PC-9 (cell line): ENCODE measurements at places on chromosomes 3 and 15. TPM values are rescaled to one million over a fixed set of nuclear protein-coding genes. Genes with fewer than 3 reads are reported as not detected.

DNA sequence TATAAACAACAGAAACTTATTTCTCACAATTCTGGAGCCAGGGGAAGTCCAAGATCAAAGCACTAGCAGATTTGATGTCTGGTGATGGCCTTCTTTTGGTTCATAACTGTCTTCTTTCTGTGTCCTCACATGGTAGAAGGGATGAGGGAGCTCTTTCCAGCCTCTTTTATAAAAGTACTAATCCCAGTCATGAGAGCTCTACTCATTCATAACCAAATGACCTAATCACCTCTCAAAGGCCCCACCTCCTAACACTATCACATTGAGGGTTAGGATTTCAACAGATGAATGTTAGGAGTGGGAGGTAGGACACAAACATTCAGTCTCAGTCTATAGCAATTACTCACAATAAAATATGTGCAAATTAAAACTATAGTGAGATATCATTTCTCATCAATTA lies 50.1 kb upstream of the UBE2E2 start:
- no peak overlapping the region for H3K4me3 ChIP-seq
- H3K36me3 ChIP-seq: no peaks in the 10 kb centered on the region
- no peak overlapping the region for H3K27ac ChIP-seq

The WDR93 gene
- 1.1 and 1.8 TPM in 2 replicates for total RNA-seq

DNA sequence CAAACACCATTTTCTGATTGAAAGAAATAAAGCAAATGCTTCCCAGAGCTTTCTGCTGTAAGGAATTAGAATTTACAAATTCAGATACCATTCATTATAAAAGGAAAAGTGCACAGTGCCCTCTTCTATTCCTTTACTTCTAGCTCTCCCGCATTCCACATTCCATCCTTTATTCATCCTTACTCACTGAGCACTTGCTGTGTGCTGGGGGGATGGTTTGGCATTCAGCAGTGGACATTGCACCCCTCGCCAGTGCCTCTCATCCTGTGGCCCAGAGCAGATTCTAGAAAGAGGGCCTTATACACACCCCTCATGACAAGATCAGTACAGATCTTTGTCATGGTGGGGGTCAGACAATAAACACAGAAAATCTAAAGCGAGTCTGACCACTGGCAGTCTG lies 73.0 kb downstream of the MGLL start:
- H3K4me1 ChIP-seq: peaks cover 73% of the 10 kb centered on the region
- H3K4me3 ChIP-seq: no peak overlapping the region
- peak overlapping the region; percentile 91 for H3K27ac ChIP-seq
- no peaks in the 10 kb centered on the region for H3K36me3 ChIP-seq
- no peaks in the 10 kb centered on the region for H3K27me3 ChIP-seq
- no peak for DNase-seq

The COL6A5 gene
- total RNA-seq: not detected in 2 replicates

The IGSF10 gene
- total RNA-seq: 0.25 and 0.55 TPM in 2 replicates

GRCh38 chr3:42216302-42216701 lies 49.7 kb downstream of the CCK start:
- H3K36me3 ChIP-seq: no peaks in the 10 kb centered on the region
- no peaks in the 10 kb centered on the region for H3K27me3 ChIP-seq
- DNase-seq: no peak
- no peak overlapping the region for H3K27ac ChIP-seq

The WDR49 gene
- total RNA-seq: 0.28 TPM in 1 of 2 replicates, not detected in the other

DNA sequence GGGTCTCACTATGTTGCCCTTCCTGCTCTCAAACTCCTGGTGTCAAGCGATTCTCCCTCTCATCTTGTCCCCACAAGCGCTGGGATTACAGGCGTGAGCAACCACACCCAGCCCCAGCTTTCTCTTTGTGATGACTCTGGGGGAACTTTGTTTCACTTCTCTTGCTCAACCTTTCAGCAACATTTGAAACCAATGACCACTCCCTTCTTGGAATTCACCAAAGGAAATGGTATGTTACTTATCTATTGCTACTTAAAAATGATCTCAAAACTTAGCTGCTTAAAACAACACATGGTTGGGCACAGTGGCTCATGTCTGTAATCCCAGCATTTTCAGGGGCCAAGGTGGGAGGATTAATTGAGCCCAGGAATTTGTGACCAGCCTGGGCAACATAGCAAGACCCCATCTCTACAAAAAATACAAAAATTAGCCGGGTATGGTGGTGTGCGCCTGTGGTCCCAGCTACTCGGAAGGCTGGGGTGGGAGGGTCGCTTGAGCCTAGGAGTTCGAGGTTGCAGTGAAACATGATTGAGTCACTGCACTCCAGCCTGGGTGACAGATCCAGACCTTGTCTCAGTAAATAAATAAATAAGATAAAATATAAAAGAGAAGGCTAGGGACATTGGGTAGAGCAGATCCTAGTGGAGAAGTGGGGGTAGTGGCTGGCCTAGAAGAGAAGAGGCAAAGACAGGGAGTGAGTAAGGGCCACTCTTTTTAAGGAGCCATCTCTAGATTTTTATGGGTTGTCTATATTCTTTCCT lies 10.3 kb upstream of the COPG1 start:
- no peaks in the 10 kb centered on the region for H3K36me3 ChIP-seq
- peak; percentile 47 for DNase-seq
- H3K27ac ChIP-seq: peak overlapping the region; percentile 63
- peaks cover 27% of the 10 kb centered on the region for H3K4me1 ChIP-seq
- no peak overlapping the region for H3K4me3 ChIP-seq

The THPO gene
- total RNA-seq: not detected in 2 replicates

The HIGD2B gene
- total RNA-seq: 0.35 TPM in 1 of 2 replicates, not detected in the other

DNA sequence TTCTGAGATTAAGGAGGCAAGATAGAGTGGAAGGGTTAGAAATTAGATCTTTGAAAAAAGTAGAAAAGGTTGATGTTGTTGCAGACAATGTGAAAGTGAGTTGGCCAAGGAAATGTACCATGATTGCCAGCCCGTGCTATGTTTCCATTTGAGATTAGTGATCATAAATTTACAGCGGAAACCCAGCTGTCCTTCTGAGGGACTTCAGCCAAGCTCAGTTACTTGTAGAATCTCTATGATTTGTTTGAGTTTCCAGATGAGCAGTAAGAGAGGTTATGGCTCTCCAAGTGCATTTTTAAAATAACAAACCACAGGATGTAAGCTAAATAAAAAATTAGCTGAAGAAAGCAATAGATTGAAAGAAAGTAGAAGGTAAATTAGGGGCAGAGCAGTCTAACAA lies 54.2 kb upstream of the RBMS3 start:
- H3K4me1 ChIP-seq: no peaks in the 10 kb centered on the region
- H3K27ac ChIP-seq: no peak overlapping the region
- H3K4me3 ChIP-seq: no peak overlapping the region
- DNase-seq: no peak
- no peaks in the 10 kb centered on the region for H3K27me3 ChIP-seq
- H3K36me3 ChIP-seq: no peaks in the 10 kb centered on the region

The GOLGA8M gene
- total RNA-seq: not detected in 2 replicates

DNA sequence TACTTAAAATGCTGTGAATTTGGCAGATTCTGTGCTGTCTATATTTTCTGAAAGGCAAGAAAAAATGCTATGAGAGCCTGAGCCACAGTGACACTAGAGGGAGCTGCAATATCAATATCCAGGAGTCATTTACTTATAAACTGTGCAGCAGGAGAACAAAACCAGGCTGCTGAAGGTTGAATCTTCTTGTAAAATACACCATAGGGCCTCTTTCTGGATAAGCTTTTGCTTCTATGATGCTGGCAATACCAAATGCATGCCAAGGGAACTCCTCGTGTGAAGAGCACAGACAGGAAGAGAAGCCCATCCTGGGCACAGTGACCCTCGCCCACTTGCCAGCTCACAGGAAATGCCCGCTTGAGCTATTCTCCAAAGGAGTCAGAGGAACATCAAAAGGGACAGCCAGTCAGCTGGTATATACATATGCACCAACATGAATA lies 48.0 kb upstream of the TSPAN3 start:
- H3K4me3 ChIP-seq: no peak overlapping the region
- DNase-seq: no peak
- no peak overlapping the region for H3K27ac ChIP-seq
- no peaks in the 10 kb centered on the region for H3K36me3 ChIP-seq
- H3K4me1 ChIP-seq: no peaks in the 10 kb centered on the region

- no peak for DNase-seq
- H3K4me3 ChIP-seq: no peak overlapping the region
- H3K27ac ChIP-seq: no peak overlapping the region
- H3K4me1 ChIP-seq: peaks cover 6% of the 10 kb centered on the region
- no peaks in the 10 kb centered on the region for H3K27me3 ChIP-seq
- H3K36me3 ChIP-seq: no peaks in the 10 kb centered on the region
These were observed 22.7 kb upstream of the IREB2 start for GRCh38 chr15:78415284-78415683.

The PLIN1 gene
- total RNA-seq: 1.0 and 1.3 TPM in 2 replicates

The ITGA11 gene
- 0.18 and 0.70 TPM in 2 replicates for total RNA-seq

DNA sequence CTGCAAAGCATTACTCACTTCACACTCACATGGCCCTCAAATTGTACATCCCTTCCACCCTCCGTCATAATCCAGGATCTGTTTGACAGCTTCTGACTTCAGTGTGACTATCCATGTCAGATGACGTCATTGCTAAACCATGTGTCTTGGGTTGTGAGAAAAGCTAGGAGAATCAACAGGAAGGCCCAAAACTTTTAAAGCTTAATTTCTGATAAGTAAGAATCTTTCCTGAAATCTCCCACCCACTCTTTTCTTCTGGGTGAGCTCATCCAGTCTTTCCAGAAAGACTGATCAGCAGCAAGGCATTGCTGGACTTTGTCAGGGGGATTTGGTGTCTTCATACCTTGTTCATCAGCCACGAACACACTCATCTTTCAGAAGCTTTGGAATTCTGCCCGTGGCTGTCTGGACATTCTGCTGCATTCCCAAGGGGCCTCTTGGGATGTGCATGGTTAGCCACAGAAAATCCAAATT lies 11.5 kb upstream of the LMCD1 start:
- H3K27ac ChIP-seq: no peak overlapping the region
- no peak overlapping the region for H3K4me3 ChIP-seq
- H3K36me3 ChIP-seq: no peaks in the 10 kb centered on the region
- peaks cover 16% of the 10 kb centered on the region for H3K4me1 ChIP-seq

The SOX14 gene
- total RNA-seq: not detected in 2 replicates

DNA sequence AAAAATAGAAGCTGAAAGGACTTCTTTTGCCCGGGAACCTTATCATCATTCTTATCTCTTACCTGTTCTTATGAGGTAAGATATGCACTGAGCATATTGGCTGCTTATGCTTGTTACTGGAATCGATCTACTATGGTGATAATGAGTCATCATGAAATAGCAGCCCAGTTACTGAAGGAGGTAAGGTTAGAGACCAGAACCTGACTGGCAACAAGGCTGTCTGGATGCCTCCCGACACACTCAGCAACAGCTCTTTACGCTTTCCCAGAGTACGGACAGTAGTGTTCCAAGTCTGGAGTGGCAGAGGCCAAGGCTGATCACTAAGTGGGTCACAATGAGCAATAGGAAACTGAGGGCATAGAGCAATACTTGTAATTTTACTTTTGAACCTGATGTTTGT lies 314.1 kb downstream of the NLGN1 start:
- no peaks in the 10 kb centered on the region for H3K27me3 ChIP-seq
- peak overlapping the region; percentile 37; the same call in 1 of the 2 replicates for H3K4me3 ChIP-seq
- no peaks in the 10 kb centered on the region for H3K36me3 ChIP-seq
- DNase-seq: peak; percentile 63

- H3K36me3 ChIP-seq: no peaks in the 10 kb centered on the region
- H3K27ac ChIP-seq: no peak overlapping the region
- no peaks in the 10 kb centered on the region for H3K4me1 ChIP-seq
- no peak for DNase-seq
These were observed 61.6 kb upstream of the CD200R1L start for GRCh38 chr3:112908252-112908651.

GRCh38 chr3:72191209-72191960 lies 406.4 kb upstream of the PROK2 start:
- no peaks in the 10 kb centered on the region for H3K4me1 ChIP-seq
- no peak for DNase-seq
- H3K27ac ChIP-seq: no peak overlapping the region
- H3K4me3 ChIP-seq: no peak overlapping the region

DNA sequence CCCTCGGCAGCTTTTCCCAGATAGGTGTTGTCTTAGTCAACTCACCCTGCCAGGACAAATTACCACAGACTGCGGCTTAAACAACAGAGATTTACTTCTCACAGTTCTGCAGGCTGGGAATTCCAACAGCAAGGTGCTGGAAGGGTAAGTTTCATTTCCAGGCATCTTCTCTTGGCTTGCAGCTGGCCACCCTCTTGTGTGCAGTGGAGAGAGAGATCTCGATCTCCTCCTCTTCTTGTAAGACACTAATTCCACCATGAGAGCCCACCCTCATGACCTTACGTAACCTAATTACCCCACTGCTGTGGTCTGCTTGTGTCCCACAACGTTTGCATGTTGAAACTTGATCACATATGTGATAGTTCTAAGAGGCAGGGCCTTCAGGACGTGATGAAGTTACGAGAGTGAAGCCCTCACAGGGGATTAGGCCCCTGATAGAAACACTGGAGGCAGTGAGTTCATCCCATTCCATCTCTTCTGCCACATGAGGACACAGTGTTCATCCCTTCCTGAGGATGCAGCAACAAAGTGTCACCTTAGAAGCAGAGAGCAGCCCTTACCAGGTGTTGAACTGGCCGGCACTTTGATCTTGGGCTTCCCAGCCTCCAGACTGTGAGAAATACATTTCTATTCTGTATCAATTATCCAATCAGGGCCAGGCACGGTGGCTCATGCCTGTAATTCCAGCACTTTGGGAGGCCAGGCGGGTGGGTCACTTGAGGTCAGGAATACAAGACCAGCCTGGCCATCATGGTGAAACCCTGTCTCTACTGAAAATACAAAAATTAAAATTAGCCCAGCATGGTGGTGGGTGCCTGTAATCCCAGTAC lies 247.7 kb downstream of the PLCL2 start:
- no peak for DNase-seq
- no peak overlapping the region for H3K4me3 ChIP-seq
- H3K27ac ChIP-seq: no peak overlapping the region
- no peaks in the 10 kb centered on the region for H3K36me3 ChIP-seq

DNA sequence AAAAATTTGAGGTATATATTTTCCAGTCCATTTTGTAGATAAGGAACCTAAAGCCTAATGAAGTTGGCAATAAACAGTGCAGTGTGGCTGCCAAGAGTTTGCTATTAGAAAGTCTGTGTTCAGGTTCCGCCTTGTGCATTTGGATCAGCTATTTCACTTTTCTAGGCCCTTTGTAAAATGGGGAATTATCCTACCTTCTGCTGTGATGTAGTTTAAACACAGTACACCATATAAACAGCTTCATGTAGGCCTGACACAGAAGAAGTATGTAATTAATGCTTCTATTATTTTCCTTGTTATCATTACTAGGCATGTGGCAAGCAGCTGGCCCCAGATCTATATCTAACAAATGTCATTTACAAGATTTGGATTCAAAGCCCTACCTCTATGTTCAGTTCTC lies 456.3 kb downstream of the GABRG3 start:
- DNase-seq: no peak
- no peaks in the 10 kb centered on the region for H3K4me1 ChIP-seq
- H3K27ac ChIP-seq: no peak overlapping the region

The PGBD4 gene
- 1.8 and 2.0 TPM in 2 replicates for total RNA-seq

GRCh38 chr3:105869531-105869833 lies 670 bp upstream of the CBLB start:
- peak overlapping the region; percentile 69 for H3K4me3 ChIP-seq
- H3K4me1 ChIP-seq: peaks cover 36% of the 10 kb centered on the region
- peak overlapping the region; percentile 64 for H3K27ac ChIP-seq
- H3K36me3 ChIP-seq: no peaks in the 10 kb centered on the region; the same call in 1 of the 2 replicates
- no peak for DNase-seq
